ENCODE measurements at places on chromosomes 6 and 20.
A peak's percentile ranks its signal among the peaks of the same experiment; 100 is the strongest.

DNA sequence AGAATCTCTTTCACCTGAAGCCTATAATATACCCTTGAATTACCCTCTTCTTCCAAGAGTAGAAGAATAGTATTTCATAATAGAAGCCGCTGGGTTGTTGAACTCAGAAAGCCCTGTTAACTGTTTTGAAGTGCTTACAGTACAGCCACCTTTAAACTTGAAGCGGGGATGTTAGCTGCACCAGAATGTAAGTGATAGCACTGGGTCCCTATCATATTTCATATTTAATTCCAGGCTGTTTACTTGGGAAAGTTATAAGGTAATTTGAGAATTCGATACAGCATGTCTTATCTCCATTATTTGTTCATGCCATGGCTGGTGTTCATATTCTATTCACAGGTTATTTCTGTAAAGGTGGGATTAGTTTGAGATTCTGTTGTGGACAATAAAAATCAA is 63.5 kb upstream of the VSTM2L start:
- no peak for DNase-seq

DNA sequence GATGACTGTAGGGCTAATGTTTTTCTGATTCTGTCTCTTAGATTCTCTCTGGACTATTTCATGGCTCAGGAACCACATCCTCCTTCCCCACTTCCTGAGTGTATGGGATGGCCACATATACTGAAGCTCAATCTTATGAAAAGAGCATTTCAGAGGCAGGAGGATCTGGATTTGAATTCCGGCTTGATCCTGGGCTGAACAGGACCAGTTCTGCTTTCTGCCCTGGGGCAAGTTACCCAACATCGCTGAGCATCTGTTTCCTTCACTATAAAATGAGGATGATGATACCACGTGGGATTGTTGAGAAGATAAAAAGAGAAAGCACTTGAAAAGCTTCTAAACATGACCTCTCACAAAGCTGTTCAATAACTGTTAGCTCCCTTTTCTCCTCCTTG is 168.4 kb upstream of the TNFAIP3 start:
- peak; percentile 26 for DNase-seq

DNA sequence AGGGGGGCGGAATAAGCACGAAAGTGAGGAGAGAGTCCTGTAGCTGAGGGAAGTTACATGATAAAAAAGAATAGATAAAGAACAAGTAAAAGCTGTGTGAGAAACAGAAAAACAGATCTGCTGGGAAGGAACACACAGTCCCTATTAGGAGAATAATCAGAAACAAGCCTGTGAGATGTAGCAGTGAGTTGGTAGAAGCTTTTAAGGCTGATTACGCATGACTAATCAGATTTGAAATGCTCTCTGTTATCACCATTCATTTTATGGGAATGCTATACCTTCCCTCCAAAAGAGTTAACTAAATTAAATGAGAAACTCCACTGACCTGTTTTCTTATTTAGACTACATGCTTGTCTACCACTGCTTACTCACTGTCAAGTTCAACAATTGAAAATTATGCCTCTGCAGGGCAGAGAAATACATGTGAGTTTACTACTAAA is 15.8 kb downstream of the REPS1 start:
- no peak for DNase-seq

GRCh38 chr6:125154118-125154760 is 666 bp downstream of the TPD52L1 start:
- DNase-seq, result peak; percentile 46

- no peak for DNase-seq
Observed at GRCh38 chr6:39669207-39669972, 55.8 kb downstream of the KIF6 start.
